ENCODE measurements at places on chromosomes 11 and 22. TPM values are rescaled to one million over a fixed set of nuclear protein-coding genes. Genes with fewer than 3 reads are reported as not detected.
A peak's percentile ranks its signal among the peaks of the same experiment; 100 is the strongest.

NCR3LG1 gene
- 4.3 TPM for total RNA-seq

DNA sequence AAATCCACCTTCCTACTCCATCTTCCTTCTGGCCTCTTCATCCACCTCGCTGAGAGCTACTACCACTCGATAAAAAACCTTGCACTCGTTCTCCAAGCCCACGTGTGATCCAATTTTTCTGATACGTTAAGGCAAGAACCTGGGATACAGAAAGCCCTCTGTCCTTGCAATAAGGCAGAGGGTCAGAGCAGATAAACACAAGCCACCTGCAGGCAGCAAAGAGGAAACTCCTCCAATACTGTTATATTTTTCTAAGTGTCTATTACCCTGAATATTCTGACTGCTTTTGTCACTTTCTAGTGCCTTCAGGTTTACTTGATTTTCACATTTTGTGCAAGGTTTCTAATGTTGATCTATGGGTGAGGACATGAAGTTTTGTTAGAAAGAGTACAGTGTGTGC is 26.6 kb downstream of the TRIM5 start:
- DNase-seq, result no peak

SLCO2B1 gene
- 32.3 TPM for total RNA-seq

DNA sequence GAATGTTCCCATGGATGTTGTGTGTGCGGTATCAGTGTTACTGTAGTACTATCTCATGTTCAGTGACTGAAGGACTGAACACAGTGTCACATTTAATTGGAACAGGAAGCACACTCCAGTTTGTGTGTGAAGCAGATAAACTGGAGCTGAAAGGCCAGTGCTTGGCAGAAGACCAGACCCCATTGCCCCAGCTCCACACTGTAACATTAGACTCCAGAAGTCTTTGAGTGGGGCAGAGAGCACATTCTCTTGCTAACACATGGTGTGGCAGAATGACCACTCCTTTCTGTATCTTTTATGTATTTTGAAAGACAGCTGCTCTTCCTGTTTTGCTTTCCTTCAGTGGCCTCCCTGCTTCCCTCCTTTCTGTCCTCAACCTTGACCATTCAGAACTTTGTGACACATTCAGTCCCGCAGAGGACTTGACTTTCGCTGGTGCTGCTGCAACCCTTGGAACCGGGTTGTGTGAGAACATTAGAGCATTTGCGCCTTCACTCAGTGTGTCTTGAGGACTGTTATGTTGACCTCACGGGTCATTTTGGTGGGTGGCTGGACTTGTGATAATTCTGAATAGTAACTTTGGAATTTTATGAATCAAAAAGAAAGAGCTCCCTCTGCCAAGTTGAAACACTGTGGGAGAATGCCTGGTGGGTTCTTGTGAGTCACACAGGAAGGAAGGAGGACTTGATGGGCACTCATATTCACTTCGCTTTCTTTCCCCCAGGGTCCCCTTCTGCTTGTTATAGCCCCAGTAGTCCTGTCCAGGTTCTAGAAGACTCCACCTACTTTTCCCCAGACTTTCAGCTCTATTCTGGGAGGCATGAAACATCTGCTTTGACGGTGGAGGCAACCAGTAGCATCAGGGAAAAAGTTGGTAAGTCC is 26.4 kb downstream of the AMOTL1 start:
- DNase-seq, result no peak

DNA sequence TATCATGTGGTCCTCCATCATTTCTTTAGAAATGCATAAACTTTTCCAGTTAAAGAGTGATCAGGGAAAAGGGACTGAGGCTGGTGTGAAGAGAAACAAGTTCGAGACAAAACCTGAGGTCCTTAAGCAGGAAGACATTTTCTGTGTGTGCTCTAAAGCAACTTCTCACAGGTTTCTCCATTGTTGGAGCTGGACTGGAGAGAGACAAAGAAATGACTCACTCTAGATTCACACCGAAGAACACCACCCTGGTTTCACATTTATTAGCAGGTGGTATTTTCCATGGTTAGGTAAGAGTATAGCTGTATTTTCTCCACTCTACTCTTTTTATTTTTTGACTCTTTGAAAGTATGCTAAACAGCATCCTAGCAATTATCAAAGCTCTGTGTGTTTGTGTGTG is 736.4 kb downstream of the KCNA4 start:
- DNase-seq, result no peak

DNA sequence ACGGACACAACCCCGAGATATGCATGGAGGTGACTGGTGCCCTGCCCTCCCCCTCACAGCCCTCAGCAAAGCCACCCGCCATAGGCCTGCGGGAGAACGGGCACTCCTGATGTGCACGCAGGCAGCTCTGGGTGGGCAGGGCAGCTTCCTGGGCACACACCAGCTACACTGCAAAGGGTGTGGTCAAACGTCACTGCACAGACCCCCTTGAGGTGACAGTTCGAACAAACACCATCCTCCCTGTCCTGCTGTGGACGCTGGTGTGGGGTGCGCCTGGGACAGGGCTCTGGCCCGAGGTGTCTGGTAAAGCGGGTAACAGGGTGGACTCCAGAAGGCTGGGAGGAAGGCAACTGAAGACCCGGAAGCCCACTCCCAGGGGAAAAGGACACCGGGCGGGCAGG is 21.9 kb upstream of the MOB2 start:
- no peak for DNase-seq

PIWIL4 gene
- 5.6 TPM for total RNA-seq

TRIM48 gene
- not detected for total RNA-seq

DEUP1 gene
- not detected for total RNA-seq

- no peak for DNase-seq
Observed at GRCh38 chr11:94128291-94128745, 323 bp upstream of the PANX1 start.

GRCh38 chr22:30357236-30357570 is 396 bp downstream of the CCDC157 start:
- no peak for DNase-seq

DNA sequence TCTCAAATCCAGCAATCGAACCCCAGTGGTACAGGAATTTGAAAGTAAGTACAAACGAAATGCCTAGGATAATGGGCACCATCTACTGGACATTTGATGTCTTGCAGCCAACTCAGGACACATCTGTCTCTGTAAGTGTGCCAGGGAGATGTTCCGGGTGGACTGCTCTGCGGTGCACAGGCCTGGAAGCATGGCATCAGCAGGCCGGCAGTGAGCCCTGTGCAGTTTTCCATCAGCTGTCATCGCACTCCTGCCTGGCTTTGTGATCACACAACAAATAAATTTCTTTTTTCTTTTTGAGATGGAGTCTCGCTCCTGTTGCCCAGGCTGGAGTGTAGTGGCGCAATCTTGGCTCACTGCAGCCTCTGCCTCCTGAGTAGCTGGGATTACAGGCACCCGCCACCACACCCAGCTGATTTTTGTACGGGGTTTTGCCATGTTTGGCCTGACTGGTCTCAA is 71.0 kb downstream of the JAM3 start:
- DNase-seq, result peak; percentile 62

- no peak for DNase-seq
Observed at GRCh38 chr11:47788181-47788580, 21.0 kb upstream of the FNBP4 start.

GRCh38 chr22:29346659-29347058 is 31.2 kb upstream of the RASL10A start:
- no peak for DNase-seq

- DNase-seq, result peak; percentile 70
Observed at GRCh38 chr11:73242251-73243092, 24.4 kb downstream of the P2RY2 start.

GRCh38 chr22:19167106-19167869 is 11.2 kb downstream of the SLC25A1 start:
- DNase-seq, result no peak

NAALAD2 gene
- 1.8 TPM for total RNA-seq

GRCh38 chr22:38578505-38578904 is 8.5 kb upstream of the DMC1 start:
- DNase-seq, result no peak

JAML gene
- total RNA-seq, result 16.0 TPM

GRCh38 chr22:44855855-44856254 is 103.5 kb downstream of the ARHGAP8 start:
- DNase-seq, result no peak

DNA sequence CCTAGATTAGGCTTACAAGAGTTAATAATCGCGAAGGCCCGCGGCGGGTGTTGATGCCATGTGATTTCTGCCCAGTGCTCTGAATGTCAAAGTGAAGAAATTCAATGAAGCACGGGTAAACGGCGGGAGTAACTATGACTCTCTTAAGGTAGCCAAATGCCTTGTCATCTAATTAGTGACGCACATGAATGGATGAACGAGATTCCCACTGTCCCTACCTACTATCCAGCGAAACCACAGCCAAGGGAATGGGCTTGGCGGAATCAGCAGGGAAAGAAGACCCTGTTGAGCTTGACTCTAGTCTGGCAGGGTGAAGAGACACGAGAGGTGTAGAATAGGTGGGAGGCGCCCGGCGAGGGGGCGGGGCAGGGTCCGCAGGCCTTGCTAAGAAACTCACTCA is 65.5 kb downstream of the AAMDC start:
- no peak for DNase-seq

OR9I1 gene
- total RNA-seq, result not detected

DNA sequence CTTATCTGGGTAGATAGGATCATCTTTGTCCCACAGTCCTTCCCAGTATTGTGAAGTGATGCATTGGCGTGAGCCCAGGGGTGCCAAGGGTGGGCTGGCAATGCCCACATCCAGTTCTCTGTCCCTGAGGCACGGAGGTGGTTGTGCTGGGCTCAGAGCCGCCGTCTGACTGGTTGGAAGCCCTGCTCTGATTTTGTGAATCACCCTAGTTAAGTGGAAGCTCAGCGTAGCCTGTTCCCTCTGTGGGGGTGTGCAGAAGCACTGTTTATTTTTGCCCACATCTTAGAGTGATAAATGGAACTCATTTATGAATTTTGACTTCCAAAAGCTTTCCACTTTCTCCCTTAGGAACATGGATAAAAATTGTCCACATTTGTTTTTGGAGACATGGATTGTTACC is 13.6 kb downstream of the BCR start:
- DNase-seq, result no peak

MS4A1 gene
- 1.5 TPM for total RNA-seq

- no peak for DNase-seq
Observed at GRCh38 chr11:124812876-124813275, 12.7 kb upstream of the MSANTD2 start.

DNAJB7 gene
- total RNA-seq, result not detected

DNHD1 gene
- 14.9 TPM for total RNA-seq

- no peak for DNase-seq
Observed at GRCh38 chr11:56849250-56849649, 100.8 kb upstream of the OR9G4 start.

DNA sequence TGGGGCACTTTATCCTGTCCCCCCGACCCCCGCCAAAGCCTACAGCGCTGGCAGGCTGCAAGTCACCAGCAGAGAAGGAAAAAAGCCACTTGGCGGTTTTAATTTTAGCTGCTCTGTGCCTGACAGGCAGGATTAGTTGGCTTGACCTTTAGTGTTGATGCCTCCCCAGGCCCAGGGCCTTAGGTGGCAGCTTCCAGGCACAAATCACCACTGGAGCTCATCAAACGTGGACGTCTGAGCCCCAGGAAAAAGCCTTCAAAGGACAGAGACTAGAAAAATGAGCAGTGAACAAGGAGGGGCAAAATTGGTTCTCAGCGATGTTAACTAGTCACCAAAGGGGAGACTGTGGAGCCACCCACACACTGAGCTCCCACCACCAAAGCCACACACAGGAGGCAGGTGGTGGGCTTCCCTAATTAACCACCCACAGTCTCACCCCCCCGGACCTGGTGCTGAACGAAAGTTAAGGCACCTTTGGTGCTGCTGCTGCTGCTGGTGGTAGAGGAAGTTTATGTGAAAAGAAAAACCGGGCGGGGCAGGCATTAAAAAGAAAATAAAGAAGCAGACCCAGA is 4.4 kb upstream of the PYGM start:
- DNase-seq, result peak; percentile 37

MFRP gene
- not detected for total RNA-seq

KCNJ11 gene
- 5.0 TPM for total RNA-seq

- DNase-seq, result peak; percentile 22
Observed at GRCh38 chr11:70918242-70918641, 334.1 kb downstream of the SHANK2 start.

GRCh38 chr22:25930788-25931310 is 188.9 kb downstream of the MYO18B start:
- DNase-seq, result no peak

TKFC gene
- 26.9 TPM for total RNA-seq

ME3 gene
- 68.5 TPM for total RNA-seq

GRCh38 chr11:62839050-62839945 is at the start of gene WDR74:
Gene WDR74 (minus strand): TSS chr11:62839590. CDS start chr11:62839570, 20 bp downstream.
- DNase-seq, result peak; percentile 86

RFPL3 gene
- total RNA-seq, result not detected

MN1 gene
- 3.2 TPM for total RNA-seq
